Stimulated activated CD8-positive, alpha-beta memory T cell treated with anti-CD3 and anti-CD28 coated beads, Interleukin-15, amount 100 ng/mL, for 4 hours (primary cell): ENCODE measurements at places on chromosomes 6 and 20.

DNA sequence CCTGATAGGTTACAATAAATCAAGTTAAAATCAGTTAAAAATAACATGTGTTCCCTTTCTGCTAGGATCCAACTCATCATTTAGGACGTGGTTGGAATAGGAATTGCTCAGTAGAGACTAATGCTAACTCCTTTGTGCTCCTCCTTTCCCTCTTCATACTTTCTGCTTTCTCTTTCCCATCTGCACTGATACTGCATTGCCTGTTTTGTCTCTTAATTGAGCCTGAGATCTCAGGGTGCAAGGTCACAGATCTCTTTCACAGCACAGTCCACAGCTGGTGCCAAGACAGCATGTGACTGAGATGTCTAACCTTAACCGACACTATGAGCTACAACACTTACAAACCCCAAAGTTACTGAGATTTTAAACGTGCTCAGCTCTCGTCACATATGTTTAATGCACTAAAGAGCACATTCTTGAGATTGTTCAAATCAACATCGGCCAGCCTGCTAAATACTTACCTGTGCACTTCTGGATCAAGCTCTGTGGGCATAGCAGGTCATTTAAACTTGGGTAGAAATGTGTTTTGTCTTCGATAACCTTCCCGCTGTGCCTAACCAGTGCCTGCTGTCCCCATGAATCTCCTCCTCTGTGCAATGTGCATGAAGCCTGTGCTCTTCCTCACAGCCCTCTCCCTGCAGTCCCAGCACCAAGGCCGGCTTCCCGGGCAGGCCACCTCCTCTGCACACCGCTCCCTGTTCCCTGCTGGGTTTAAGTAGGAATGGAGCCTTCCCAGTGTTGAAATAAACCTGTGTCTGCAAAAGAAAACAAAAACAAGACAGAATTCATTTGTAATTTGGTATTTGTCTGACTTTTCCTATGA is 39.6 kb upstream of the AFDN start:
- no peak for DNase-seq

- DNase-seq: no peak
Observed at GRCh38 chr20:40663991-40664880, 24.8 kb downstream of the MAFB start.

GRCh38 chr6:16450821-16451220 is 212.4 kb downstream of the GMPR start:
- DNase-seq: no peak

GRCh38 chr20:45359069-45359405 is 3.9 kb upstream of the SYS1 start:
- DNase-seq: no peak

DNA sequence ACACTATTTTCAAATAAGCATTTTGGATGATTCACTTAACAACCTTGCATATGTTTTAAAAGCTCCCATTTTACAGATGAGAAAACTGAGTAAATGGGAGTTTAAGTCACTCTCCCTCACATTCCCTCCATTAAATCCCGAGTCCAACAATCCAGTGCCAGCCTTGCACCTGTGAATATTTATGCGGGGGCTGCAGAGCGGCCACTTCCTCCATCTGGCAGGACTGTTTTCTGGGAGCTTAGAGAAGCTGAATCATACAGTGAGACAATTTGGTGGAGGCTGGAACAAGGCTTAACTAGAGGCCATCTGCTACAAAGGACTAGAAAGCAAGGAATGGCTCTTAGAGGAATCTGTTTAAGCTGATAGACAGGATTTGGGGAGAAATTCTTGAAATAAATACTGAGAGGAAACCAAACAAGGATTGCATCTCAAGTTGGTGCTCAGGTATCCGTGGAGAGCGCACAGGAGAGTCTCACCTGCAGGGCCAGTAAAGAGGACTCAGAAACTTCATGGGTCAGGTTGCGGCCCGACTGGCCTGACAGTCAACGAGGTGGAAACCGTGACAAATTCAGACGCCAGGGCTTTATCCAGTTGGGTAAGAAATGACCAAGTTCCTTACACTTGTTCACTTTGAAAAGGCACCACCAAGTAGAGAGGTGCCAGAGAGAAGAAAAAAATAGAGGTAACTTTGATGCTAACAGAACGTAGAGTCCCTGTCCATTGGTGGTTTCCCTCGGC is 478.5 kb downstream of the QKI start:
- no peak for DNase-seq

- no peak for DNase-seq
Observed at GRCh38 chr20:38184101-38184500, 19.0 kb upstream of the TGM2 start.

- DNase-seq: no peak
Observed at GRCh38 chr20:44074252-44075151, 112.5 kb downstream of the JPH2 start.

DNA sequence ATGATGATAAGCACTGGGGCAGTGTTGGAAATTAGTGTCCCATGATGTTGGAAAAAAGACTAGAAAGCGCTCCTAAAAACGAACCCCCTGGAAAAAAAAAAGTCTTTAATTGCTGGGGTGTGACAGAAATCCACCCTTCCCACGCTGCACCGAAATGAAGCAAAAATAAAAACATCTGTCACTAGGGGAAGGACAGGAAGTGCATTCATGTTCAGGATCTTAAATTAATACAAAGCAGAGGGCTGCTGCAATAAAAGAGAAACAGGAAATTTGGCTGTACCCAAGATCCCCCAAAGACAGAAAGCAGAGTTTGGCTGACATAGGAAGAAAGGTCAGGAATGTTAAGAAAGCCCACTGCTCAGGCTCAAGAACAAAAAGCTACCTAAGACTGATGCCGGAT is 333.9 kb downstream of the TBC1D32 start:
- no peak for DNase-seq

- DNase-seq: no peak
Observed at GRCh38 chr6:95280686-95281273, 296.6 kb upstream of the MANEA start.

- no peak for DNase-seq
Observed at GRCh38 chr20:38386004-38386403, 39.7 kb downstream of the LBP start.

DNA sequence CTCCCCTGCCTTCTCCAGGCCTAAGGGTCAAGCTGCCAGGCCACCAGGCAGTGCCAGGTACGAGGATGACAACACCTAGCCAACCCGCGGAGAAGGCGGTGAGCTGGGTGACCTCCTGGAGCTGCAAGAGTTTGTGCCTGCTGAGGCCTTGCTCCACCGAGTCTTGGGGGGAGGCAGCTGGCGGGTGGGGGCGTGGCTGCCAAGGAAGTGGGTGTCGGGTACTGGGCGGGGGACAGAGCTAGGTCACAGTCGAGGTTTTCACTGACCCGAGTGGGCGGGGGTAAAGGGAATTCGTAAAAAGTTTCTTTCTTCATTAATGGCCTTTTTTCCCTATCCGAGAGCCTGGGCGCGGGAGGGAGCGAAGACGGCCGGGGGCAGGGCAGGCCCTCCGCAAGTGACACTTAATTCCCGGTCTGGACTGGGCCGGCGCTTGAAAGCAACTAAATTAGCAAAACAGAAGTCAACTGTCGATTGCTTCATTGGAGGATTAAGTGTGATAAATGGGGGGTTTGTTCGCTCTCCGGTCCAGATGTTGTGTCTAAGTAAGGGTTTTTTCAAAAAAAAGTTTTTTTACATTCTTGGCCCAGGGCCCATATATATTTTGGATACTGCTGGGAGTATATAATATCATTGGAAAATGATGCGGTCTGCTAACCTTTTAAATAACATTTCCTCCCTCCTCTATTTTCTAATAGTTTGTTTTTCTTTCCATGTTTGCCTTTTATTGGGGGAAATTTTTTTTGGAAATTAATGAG is 43.1 kb upstream of the FOXP4 start:
- no peak for DNase-seq

DNA sequence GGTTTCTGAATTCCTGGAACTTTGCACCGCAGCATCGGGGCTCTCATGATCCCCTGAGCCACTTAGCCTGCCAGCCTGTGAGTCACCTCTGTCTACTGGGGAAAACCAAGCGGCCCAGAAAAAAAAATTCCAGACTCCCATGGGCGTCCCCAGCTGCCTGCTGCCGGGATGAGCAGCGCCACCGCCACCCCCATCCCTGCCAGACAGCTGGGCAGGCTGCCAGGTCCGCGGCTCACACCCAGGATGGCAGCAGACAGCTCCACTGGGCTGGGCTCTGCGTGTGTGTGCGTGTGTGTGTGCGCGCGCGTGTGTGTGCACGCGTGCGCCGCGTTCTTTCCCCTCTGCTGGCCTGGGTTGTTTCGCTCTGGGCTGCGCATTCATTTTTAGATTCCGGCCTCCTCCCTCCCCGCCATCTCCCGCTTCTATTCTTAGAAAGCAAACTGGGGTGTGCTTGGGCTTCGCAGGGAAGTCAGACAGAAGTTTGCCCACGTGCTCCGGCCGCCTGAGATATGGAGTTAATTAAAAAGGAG is 38.9 kb upstream of the PMEPA1 start:
- peak; percentile 5 for DNase-seq

GRCh38 chr6:87482366-87482765 is 9.6 kb downstream of the SLC35A1 start:
- DNase-seq: no peak

GRCh38 chr6:166258854-166259276 is 49.3 kb downstream of the PRR18 start:
- DNase-seq: no peak

- DNase-seq: no peak
Observed at GRCh38 chr20:31790401-31790800, 28.8 kb upstream of the MYLK2 start.

GRCh38 chr20:31675828-31676608 is 38.3 kb downstream of the COX4I2 start:
- peak; percentile 63 for DNase-seq

DNA sequence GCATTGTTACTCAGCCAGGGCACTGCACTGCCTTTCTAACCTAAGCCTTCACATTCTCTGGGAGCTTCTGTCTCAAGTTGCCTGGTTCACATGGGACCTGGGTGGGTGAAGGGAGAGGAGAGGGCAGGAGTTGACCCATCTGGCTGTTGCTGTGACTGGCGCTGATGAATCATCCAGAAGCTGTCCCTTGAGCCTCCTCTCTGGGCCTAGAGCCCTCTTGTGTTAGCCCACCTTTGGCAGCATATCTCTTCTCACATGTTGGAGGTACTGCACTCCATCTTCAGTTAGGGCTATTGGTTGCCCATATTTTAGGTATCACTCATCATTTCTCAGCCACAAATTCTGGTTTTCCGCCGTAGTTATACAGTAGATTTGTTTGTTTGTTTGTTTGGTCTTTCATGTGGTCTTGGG is 19.8 kb downstream of the XRN2 start:
- DNase-seq: no peak

- no peak for DNase-seq
Observed at GRCh38 chr20:12925210-12925755, 83.5 kb upstream of the SPTLC3 start.

DNA sequence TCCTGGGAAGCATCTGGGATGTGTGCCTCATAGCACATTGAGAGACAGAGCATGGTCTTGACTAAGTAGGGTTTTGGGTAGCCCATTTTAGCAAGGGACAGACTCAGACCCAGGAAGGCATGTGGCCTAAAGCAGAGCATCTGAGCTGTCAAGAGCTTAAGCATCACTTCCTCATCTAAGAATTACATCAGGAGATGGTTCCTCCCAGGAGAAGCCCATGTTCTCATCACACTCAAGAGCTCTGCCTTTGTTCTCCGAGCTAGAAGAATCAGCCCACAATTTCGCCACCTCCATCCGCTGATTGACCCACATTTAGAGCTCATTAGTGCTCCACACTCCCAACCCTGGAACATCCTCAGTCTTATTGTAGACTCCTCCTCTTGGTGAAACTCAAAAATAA is 68.3 kb downstream of the NPEPL1 start:
- no peak for DNase-seq

GRCh38 chr6:5497896-5498578 is 236.7 kb downstream of the FARS2 start:
- DNase-seq: no peak

DNA sequence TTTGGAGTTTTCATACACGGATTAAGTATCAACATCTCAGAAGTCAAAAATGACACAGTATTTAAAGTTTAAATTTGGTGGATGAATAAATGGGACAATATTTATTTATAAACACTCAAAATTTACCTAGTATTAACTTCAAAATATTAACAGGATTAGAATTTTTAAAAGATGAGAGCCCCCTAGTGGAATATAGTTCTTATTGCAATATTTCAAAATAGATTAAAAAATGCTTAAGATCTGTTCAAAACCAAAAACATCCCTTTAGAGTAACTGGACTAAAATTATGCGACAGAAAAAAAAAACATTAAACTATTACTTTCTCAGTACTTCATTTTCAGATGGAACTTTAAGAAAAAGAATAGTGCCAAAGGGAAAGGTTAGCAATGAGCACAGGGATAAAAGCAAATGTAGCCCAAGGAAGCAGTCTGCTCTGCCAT is 56.6 kb downstream of the SNX14 start:
- no peak for DNase-seq

- DNase-seq: no peak
Observed at GRCh38 chr20:3168079-3168828, 5.1 kb downstream of the LZTS3 start.

DNA sequence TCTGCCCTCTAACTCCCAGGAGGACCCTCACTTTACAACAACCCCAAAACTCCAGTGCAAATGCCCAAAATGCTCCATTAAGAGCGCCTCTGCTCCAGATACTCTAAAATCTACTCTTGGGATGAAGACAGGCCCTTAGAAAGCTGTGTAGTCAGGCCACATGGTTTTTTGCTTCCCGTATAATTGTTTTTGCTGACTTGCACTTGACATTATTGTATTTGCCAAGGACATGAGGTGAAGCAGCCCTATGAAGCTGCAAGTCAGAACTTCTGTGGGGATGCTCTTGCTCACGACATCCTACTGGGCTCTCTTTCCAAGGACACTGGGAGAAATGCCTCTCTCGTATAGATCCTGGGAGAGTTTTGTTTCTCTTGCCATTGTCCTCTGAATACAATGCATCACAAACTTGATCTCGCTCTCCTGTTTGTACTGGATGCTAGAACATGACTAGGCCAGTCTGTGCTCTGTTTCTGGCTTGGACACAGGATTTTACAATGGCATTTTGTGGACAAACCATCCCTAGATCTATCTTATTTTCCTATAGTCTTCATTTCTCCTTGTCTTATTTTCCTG is 177.2 kb upstream of the DTNBP1 start:
- no peak for DNase-seq

DNA sequence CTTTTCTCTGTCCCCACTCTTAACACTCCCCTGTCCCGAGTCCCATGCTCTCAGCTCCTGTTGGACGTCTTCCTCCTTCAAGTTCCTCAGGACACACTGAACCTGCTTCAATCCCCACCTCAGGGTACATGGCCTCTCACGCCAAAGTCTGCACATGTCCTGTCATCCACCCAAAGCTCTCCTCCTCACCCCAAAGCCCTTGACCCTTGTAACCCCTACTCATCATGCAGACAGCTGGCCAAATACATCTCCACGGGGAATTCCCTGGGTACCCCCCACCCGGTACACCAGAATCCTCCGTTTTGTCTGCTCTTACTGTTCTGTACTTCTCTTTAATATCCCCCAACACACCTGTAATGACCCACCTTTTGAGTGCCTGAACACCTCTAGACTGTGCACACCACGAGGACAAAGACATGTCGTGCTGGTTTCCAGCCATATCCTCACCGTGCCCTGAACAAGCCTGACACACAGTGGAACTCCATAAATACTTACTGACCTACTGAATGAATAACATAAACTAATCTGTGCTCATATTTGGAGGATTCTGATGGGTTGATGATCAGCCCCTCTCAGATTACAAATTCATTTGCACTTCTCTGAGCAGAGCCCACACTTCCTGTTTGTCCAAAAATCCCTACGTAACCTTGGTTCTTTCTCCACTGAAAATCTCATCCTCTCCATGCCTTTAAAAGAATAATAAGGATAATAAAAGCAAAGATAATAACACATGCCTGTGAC is 66.8 kb upstream of the EYA2 start:
- DNase-seq: no peak

GRCh38 chr6:169253337-169254238 is at the start of gene THBS2:
Gene THBS2 (minus strand): TSS chr6:169253846. CDS start chr6:169250784, 3,062 bp downstream.
- no peak for DNase-seq
